ENCODE measurements at places on chromosomes 16 and 17.
A peak's percentile ranks its signal among the peaks of the same experiment; 100 is the strongest.

GRCh38 chr16:539901-540530 is 12.5 kb downstream of the CAPN15 start:
- DNase-seq: no peak

- DNase-seq: no peak
Measured at GRCh38 chr16:10923146-10923649, 19.1 kb downstream of the DEXI start.

GRCh38 chr16:1830213-1830612 is 3.2 kb downstream of the FAHD1 start:
- no peak for DNase-seq

DNA sequence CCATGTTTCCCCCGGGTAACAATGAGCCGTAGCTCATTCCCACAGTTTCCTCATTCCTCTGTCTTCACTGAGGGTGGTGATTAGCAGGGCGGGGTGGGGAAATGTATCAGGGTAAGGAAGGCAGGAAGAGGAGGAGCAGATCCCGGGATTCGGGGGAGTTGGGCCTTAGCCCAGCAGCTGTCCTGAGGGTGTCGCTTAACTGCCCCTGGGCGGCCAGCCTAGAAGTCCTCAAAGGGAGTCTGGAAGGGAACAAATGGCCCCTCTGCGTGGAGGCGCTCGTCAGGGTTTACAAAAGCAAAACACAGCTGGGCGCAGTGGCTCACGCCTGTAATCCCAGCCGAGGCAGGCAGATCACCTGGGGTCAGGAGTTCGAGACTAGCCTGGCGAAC is 14.3 kb downstream of the MLYCD start:
- DNase-seq: no peak

- DNase-seq: no peak
Measured at GRCh38 chr17:21522755-21523336, 146.7 kb downstream of the KCNJ12 start.

- no peak for DNase-seq
Measured at GRCh38 chr17:63978272-63979200, 5.8 kb upstream of the SCN4A start.

DNA sequence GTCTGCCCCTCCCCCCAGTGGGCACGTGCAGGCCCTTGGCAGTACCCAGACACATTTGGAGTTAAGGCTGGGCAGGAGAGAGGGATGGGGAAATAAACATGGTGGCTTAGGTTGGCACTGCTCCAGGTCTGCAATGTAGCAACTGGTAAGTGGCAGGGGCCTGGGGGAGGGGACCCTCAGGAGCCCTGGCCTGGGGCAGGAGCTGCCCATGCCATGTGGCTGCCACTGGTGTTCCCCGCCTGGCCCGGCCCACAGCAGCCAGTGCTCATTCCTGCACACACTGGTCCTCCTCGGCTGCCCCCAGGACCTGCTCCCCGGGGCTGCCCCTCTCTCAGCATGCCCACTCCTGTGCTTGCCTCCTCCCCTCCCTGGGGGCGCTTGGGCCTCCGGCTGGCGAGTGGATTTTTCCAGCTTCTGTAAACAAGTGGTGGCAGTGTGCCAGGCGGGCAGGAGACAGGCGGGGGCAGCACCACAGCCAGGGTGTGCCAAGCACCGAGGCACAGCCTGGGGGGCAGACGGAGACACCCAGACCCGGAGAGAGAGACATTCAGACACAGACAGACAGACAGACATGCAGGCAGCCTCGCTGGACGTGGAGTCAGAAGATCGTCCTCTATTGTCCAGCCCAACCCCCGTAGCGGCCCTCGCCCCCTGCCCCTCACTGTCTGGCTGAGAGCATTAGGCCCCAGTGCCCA is 9.4 kb downstream of the THRA start:
- DNase-seq: peak; percentile 92

GRCh38 chr16:873889-874288 is 73.4 kb upstream of the GNG13 start:
- no peak for DNase-seq

DNA sequence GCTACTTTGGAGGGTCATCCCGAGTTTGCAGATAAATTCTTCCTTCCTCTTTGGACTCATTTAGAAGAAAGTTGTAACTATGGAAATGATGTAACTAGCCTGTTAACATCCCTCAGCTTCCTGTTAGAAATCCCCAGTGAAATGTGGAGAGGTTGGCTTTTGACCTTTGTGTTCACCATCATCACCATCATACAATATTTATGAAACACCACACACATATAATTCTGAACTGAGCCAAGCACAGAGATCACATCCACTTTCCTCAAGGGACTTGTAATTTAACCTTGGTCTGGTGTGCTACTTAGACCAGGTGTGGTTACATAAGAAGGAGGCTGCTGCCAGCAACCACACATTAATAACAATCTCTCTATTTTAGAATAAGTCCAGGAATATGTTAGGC is 2.5 kb downstream of the CAPNS2 start:
- DNase-seq: no peak

- no peak for DNase-seq
Measured at GRCh38 chr16:67944690-67945391, 921 bp upstream of the LCAT start.

DNA sequence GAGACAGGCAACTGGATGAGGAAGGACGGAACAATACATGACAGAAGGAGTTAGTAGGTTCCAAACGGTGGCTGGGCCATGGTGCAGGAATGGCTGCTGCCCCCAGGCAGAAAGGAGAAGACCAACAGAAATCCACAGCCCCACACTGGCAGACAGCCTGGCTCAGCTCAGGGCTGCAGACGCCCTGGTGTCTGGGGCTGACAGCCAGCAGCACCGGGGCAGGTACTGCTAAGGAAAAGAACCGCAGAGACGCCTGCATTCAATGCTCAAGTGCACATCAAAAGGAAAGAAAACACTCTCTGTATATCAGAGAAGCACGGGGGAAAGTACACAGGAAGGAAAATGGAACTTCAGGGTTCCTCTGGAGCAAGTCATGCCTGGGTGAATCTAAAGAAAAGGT is 53.4 kb downstream of the GAS7 start:
- DNase-seq: no peak

GRCh38 chr17:10055262-10055975 is 143.0 kb downstream of the GAS7 start:
- no peak for DNase-seq

DNA sequence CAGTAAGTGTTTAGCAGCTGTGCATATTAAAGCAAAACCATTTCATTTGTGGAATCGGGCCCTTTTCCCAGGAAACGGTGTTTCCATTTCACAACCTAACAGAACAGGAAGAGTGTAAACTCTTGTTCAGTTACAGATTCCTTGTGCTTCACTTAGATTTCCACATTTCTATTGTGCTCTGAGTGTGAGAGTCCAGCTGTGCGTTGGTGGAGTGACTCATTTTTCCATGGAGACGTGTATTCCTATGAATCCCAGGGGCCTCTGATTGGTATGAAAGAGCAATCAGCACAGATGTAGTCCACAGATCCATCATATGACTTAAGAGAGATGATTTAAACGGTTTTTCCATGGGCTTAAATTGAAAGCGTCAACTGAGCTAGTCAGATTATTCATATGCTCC is 13.3 kb upstream of the CAVIN1 start:
- no peak for DNase-seq

GRCh38 chr17:44522883-44523671 is 19.9 kb upstream of the GPATCH8 start:
- no peak for DNase-seq

- no peak for DNase-seq
Measured at GRCh38 chr17:8693328-8693727, 51.3 kb downstream of the CCDC42 start.

DNA sequence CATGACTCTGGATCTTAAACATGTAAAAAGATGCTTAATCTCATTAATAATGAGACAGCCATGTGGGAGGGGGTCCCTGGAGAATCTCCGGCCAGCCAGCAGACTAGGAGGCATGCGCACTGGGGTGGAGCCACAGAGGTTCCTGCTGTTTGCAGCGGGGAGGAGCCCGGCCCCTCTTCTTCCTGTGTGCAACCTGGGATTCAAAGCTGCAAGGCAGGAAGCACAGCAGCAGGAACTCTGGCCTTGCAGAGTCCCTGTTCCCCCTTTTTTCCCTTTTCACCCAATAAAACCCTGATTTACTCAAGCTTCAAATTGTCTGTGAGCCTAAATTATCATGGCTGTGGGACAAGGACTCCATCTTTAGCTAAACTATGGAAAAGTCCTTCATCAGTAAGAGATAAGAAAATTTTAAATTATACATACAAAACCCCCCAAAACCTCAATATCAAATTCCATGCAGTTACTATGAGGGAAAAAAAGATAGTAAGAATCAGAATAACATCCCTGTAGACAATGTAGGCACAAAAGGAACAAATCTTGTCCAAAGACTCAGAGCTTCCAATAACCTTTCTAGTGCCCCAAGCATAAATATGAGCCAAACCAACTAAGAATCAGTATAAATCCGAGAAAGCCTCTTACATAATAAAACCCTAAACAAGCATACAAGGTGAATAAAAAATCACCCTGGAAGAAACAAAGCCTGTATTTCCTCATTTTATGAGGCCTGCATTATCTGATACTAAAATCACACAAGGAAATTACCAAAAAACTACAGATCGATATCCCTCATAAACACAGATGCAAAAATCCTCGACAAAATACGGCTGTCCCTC is 12.1 kb downstream of the CFDP1 start:
- DNase-seq: no peak

DNA sequence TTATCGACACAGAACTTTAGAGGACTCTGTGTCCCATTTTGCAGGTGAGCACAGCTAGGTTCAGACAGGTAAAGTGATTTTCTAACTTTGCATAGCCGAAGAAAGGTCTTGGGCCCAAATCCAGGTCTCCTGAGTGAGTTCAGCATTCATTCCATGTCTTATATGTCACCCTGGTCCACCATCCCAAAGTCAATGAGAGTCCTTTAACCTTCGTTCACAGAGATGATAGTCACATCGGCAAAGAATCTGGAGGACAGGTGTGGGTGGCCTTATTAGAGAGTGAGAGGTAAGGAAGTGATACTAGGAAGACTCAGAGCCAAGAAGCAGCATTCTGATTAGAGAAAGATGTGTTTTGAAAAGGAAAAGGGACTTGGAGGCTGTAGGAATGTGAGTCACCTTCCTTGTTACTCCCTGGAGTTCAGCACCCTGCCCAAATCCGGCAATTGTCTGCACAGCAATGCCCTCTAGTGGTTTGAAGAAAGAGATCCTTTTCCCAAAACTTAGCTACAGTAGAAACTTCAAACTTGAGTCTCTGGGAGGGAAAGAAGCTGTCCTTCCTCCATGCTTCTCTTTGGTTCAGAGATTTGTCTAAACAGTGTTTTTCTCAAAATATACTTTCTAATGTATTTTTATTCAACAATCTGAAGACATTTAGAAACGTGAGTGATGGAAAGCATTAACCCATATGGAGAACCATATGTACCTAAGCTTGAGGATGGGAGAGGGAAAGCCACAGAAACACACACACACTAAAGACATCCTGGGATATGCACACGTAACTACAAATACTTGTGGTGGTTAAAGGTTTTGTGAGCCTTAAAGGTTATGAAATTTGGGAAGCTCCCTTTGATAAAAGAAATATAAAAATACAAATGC is 96.4 kb upstream of the SHISA6 start:
- DNase-seq: peak; percentile 53

GRCh38 chr16:86403541-86404163 is 106.7 kb upstream of the FOXF1 start:
- DNase-seq: no peak

- DNase-seq: peak; percentile 84
Measured at GRCh38 chr16:2919511-2920255, 8.0 kb downstream of the FLYWCH1 start.

DNA sequence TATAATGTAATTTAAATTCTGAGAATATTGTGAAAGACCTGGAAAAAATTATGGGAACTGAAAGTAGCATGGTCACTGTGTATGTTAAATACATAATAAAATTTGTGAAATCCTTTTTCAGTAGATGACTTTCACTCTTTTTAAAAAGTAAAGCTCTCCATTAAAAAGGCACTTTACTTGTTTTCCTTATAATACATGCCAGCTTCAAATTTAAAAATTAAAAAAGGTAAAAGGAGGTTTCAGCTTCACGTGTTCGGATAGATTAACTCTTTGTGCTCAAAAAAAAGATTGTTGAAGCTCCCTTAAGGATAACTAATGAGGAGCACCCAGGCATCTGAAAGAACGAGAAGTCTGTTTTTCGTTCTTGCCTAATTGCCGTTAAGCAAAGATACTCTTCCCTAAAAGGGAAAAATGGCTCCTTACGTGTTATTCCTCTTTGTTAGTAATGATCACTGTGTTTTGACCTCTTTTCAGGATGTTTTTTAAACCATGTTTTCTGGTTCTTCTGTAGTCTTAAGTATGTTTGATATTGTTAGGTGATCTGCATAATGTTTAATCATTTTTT is 87.8 kb downstream of the TUBD1 start:
- peak; percentile 48 for DNase-seq

DNA sequence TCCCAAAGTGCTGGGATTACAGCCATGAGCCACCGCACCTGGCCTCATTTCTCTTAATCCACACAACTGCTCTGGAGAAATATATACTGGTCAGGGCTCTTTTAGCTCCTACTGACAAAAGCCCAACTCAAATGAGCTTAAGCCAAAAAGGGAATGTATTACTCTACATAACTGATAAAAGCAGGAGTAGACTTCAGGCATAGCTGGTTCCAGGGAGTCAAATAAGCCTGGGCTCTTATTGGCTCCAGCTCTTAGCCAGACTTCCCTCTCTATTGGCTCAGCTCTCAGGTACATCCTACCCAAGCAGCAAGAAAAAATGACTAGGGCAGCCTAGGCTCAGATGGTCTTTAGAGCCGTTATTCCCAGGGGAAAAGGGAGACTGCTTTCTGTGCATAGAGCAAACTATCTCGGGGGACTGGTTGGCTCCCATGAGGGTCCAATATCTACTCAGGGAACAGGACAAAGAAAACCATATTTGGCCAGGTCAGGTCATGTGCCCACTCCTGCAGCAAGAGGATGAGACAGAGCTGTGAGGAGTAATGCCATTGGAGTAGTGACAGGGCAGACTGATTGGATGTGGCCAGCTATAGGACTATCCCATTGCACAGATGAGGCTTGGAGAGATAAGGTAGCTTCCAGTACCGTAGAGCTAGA is 21.2 kb downstream of the TBX2 start:
- DNase-seq: no peak

DNA sequence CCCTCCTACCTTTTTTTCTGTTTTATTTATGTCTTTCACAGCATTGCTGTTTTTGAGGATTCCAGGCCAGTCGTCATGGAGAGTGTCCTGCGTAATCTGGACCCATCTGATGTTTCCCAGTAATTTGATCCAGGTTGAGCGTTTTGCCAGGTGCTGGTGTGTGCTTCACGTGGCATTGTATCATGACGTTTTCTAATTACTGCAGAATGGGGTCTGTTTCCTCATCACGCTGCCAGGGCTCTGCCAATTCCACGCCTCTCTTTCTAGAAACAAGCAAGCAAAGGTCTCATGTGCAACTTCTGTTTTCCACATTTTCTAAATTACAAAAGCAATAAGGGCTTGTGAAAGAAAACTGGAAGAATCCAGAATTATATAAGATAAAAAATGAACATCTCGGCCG is 28.3 kb upstream of the BHLHA9 start:
- peak; percentile 52 for DNase-seq

- no peak for DNase-seq
Measured at GRCh38 chr17:18267927-18268711, 7.7 kb downstream of the MIEF2 start.

- no peak for DNase-seq
Measured at GRCh38 chr17:3846437-3847164, 555 bp upstream of the NCBP3 start.

GRCh38 chr16:86685076-86685475 is 106.7 kb downstream of the FOXL1 start:
- DNase-seq: no peak

GRCh38 chr16:75555213-75555706 is 792 bp downstream of the TMEM231 start:
- peak; percentile 89 for DNase-seq

GRCh38 chr17:35978346-35978745 is 3.0 kb downstream of the CCL16 start:
- DNase-seq: no peak

All from pons (tissue), 1 donor.